ENCODE measurements at places on chromosomes 3 and 15.
A peak's percentile ranks its signal among the peaks of the same experiment; 100 is the strongest.

DNA sequence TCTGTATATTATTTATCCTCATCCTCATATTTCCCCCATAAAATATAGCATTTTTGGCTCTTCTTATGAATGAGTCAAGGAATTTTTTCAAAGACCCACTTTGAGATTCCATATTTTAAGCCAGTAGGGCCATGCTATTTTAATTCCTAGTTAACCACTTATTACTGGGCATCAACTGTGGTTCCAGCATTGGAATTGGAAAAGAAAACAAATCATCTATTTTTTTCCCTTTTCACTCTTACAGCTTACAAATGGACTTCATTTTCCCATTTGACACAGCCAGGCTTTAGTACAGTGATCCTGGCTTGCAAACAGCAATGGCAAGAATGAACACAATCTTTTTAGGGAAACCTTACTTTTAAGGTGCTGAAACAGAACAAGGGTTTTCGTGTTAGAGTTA, 19.4 kb upstream of the PLCL2 start:
- DNase-seq = no peak

DNA sequence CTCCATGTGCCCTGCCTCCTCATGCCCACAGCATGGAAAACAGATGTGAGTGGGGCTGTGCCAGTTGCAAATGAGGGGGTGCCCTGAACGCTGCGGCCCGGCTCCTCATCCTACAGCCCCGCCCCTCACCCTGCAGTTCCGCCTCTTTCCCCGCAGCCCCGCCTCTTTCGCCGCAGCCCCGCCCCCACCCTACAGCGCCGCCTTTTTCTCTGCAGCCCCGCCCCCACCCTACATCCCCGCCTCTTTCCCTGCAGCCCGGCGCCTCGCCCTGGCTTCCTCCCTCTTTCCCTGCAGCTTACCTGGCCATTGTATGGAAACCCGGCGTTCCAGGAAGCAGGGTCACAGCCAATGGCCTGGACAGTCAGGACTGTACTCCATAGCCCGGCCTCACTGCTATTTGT, 284.9 kb downstream of the TLE3 start:
- no peak for DNase-seq

DNA sequence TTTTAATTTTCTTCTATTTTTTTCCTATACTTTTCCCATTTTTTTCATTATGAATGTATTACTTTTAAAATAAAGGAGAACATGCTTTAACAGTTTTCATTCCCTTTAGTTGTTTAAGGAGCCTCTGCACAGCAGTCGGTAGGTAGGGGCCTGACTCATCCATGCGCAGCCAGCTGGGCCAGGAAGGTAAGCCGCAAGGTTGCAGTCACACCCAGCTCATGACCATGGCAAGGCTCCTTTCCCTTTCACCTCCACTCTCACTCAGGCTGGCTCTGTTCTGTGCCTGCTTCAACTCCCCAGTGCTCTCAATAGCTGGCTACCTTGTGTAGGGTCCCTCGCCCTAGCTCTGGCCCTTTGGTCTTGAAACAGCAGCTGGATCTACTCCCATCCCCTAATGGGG, 17.4 kb upstream of the ANKRD34C start:
- DNase-seq = no peak

- DNase-seq = no peak
These were observed 66.3 kb downstream of the NIPA2 start for GRCh38 chr15:22904736-22905135.

DNA sequence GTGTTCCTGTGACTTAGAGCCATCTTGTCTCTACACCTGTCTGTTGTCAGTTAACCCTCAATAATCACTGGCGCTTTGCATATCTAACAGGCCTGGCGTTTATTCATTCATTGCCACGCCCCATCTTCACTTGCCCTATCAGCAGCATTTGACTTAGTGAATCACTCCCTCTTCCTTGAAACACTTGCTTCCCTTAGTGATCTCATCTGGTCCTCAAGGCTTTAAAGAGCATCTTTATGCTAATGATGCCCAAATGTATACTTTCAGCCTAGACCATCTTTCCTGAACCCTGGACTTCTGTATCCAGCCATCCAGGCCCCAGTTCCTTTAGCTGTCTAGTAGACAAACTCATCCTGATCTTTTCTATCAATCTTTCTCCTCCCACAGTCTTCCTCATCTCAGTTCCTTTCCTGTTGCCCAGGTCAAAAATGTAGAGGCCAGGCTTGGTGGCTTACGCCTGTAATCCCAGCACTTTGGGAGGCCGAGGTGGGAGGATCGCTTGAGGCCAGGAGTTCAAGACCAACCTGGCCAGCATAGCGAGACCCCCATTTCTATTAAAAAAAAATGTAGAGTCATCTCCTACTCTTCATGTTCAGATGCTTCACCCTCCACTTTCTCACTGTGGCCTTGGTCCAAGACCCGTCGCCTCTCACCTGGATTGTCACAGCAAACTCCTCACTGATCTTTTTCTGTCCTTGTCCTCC, 1.4 kb upstream of the IGDCC4 start:
- no peak for DNase-seq

DNA sequence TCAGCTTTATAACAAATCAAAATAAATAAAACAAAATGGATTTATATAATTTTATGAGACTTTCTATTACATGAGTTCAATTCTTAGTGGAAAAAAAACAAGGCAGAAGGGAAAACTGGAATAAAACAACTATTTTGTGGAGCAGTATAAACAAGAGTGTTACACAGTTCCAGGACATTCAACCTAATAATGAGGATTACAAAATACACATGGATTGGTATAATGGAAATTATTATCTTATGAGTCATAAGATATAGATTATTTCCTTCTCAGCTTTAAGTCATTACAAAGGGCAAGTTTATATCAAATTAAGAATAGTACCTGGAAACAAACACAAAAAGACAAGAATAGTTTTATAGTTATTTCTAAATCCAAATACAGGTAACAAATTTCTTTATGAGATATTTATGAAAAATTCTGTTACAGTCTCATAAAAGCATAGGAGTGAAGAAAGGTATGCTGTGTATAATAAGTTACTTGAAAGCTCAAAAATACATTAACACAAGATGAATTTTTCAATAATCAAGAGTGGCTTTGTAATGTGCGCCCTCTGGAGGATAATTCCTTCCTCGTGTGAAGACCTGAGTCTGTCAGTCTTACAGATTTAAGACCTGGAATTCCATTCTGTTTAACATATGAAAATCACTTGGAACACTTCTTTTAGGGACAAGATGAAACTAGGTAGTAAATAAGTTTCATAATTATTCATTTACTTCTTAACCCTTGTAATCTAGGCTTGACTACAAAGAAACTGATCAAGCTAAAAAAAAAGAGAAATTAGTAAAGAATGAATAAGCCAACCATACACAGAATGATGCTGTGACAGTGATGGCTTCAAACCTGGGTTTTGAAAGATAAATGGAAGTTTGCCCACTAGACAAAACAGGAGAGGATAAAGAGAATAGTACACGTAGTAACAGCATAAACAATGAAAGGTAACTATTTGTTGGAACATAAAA, 9.5 kb downstream of the COPS2 start:
- no peak for DNase-seq

- DNase-seq = no peak
These were observed 11.9 kb downstream of the VGLL4 start for GRCh38 chr3:11631820-11632219.

GRCh38 chr3:157837336-157837735, 268.9 kb downstream of the SHOX2 start:
- no peak for DNase-seq

DNA sequence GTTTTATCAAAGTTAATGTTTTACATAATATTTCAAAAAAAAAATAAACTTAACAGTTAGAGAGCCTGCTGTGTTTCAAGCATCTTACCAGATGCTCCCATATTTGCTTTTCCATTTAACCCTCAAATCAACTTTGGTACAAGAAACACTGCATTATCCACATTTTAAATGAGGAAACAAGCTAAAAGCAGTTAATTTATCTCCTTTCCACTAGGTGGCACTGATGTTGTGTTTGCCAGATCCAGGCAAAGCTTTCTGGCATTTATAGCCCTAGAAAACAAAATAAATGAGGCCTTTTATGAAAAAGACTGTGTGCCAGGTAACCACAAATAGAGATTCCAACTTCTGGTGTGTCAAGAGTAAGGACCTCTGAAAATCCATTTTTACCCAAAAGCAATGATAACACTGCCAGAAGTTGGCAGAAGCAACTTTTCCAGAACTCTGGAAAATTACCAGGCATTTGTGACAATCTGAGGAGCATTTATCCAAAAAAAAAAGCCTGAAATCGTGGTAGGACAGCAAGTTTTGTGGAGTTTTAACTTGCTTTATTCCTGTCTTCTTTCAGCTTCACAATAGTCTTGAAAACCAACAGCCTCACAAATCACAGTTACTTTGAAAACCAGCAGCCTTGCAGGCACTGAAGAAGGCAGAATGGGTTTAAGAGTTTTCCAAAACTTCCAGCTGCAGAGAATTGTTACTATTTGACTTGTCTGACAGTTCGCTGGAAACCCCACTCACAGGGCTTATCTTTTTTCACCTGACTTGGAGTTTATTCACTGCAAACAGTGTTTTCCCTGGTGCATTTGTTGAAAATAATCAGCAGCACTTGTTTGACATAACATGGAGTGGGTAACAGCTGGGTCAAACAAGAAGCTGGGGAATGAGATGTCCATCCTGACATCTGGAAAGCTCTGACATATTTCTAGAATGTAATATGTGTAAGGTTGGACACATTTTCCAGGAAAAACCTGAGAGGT, 9.2 kb downstream of the FAM162A start:
- DNase-seq = no peak

DNA sequence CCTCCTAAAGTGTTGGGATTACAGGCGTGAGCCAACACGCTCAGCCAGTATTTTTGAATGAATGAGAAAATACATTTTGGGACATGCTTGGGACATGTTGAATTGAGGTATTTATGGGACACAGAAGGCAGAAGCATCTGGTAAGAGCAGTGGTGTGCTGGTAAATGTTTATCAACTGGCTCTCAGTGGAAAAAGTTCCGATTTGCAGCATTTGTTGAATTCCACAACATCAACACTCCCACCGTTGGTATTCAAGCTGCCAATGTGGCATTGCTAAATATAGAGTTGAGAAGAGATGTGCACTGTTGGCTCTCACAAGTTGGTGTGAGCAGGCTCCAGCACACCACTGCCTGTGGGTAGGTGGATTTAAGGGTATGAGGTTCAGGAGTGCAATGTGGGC, 35.8 kb upstream of the LRRFIP2 start:
- no peak for DNase-seq

DNA sequence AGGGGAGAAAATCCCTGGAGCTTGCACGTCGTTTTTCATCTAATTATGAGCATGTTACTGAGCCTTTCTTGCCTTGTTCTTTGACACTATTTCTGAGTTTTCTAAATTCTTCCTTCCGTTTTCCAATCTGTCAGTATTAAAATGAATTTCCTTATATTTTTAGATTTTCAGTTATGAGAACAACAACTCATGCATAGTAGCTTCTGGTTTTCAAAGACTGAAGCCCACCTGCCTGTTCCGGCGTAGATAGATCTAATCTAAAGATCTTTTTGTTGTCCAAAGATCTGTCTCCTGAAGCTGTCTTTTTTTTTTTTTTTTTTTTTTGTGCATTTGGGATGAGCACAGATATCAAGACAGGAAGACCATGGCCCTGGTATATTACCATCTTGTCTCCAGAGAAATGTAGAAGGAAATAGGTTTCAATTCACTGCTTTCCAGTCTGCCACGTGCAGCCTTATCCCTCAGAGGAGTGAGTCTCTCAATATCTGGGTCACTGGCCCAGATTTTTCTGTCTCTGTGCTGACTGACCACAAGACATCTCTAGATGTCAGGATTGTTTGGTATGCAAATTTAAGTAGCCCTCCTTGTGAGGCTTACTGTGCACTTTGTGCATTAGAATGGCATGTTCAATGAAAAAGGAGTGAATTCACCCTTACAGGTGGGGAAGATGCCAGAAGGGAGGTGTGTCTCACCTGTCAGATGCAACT, 222.3 kb upstream of the TMC3 start:
- no peak for DNase-seq

GRCh38 chr15:31262901-31263671, 63.5 kb upstream of the KLF13 start:
- peak; percentile 65 for DNase-seq

GRCh38 chr3:4373669-4374068, 70.5 kb downstream of the SETMAR start:
- DNase-seq = no peak

DNA sequence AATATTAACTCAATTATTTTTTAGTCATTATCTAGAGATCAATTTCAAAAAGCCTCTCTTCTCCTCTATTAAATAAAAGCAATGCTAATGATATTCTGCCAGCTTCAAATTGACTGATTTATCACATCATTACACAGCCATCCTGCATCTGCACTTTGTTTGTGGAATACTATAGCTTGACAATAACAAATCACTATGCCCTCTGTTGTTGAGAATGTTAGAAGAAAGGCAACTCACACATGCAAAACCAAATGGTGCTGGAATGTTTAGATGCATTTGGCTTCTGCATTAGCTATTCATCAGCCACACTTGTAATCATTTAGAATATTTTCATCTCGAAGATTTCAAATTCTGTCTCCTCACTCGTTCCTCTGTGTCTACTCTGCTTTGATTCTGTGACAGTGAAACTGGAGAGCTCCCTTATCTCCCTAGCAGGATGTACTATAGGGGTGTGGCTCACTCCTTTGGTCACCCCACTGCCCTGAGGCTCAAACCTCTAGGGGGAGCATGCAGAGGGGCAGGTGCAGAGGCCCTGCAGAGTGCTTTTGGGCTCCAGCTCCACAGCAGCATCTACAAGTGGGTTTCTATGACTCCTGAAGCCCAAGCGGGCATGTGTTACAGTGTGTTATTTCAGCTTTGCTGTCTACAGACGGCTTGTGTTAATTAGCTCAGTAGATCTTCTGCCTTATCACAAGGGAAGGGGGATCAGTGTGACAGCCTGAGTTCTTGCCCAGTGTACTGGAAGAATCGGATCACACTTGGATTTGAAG, 454.1 kb upstream of the BCHE start:
- DNase-seq = no peak

DNA sequence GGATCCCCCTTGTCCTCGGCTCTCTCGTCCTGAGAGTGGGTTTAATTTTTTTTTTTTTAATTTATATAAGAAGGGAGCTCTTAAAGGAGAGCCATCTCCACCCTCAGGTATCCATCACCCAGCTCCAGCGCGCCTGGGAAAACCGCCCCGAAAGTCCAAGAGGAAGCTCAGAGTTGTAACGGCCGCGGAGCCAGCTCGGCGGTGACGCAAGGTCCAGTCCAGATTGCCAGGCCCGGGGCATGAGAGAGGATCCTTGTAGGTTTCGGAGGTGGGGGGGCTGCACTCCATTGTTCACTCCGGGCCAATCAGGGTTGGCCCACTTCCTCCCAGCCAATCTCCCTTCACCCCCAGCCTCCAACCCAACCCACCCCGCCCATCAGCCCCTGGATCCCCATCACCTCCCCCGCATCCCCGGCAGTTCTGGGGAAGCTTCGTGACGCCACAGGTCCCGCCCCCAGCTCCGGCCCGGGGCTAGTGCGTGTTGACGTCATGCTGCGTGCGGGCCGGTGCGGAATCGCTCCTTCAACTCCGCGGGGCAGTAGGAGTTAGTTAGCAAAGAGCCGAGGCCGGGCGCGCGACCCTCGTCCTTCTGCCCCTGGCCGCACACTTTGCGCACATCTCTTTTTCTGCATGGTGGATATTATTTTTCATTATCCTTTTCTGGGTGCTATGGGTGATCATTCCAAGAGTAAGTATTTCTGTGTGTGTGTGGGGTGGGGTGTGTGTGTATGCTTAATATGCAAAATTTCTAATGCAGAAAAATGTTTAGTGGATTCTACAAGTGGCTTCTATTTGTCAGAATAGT, at the start of gene ISL2:
Gene ISL2, plus strand, starts transcription at position 520 of the 805 bp plus-strand sequence. Its CDS starts 111 bp downstream, at position 631.
- peak; percentile 93 for DNase-seq
